ENCODE measurements at places on chromosomes 3 and 15.

DNA sequence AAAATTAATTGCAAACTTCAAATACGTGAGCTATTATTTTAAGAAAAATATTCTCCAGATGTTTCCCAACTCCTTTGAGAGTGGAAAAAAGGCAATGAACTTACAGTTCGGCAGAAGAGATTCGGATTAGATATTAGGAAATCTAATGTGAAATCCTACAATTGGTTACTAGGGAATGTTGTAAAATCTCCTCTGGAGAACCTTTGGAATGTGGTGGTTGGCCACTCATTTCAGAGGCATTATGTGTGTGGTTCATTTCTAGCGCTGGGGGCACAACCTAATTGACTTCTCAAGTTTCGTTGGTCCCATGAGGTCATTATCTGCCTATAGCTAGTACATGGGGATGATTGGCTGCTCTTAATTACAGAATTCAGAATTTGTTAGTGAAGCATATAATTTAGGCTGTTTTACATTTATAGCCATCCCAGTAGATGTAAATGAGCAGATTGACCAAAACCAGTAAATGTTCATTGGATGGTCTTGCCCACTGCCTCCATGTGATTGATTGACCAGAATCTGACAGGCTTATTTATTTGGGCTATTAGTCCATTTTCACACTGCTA is 34.6 kb upstream of the CMSS1 start:
- no peak for DNase-seq

GRCh38 chr3:185983495-185984141 is 45.8 kb upstream of the TRA2B start:
- peak; percentile 83 for DNase-seq

DNA sequence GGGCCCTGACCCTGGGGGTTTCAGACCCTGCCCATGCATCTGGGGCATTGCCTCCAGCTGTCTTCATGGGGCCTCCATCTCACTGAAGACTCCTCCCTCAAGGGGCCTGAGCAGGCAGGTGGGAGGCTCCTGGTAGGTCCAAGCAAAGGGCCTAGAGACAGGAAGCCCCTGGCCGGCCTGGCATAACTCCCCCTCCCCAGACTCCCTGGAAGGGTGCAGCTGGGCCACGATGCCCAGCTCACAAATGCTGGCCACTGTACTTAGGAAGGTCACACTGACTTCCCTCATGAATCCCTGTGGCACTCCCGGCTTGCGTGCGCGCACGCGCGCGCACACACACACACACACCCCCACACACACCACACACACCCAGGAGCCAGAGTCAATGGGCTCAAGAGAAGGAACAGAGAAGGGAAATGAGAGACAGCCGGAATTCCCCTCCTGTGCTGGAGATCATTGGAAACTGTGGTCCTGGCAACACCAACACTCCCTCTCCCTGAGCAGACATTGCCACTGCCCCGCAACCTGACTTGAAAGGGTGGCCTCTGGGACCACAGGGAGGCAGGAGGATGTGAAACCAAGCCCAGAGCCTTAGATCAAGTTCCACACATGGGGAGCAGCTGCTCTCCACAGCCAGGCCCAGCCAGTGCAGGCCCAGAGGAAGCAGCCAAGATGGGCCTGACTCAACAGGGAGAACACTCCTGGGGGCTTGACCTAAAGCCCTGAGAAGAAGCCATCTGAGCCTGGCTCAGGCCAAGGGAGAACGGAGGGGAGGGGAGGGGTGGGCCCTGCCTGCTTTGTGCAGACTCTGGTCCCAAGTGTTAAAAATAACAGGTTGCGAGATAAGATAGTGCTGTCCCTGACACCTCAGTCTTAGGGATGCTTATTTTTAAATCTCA is 69.7 kb downstream of the SCN5A start:
- peak; percentile 50 for DNase-seq

DNA sequence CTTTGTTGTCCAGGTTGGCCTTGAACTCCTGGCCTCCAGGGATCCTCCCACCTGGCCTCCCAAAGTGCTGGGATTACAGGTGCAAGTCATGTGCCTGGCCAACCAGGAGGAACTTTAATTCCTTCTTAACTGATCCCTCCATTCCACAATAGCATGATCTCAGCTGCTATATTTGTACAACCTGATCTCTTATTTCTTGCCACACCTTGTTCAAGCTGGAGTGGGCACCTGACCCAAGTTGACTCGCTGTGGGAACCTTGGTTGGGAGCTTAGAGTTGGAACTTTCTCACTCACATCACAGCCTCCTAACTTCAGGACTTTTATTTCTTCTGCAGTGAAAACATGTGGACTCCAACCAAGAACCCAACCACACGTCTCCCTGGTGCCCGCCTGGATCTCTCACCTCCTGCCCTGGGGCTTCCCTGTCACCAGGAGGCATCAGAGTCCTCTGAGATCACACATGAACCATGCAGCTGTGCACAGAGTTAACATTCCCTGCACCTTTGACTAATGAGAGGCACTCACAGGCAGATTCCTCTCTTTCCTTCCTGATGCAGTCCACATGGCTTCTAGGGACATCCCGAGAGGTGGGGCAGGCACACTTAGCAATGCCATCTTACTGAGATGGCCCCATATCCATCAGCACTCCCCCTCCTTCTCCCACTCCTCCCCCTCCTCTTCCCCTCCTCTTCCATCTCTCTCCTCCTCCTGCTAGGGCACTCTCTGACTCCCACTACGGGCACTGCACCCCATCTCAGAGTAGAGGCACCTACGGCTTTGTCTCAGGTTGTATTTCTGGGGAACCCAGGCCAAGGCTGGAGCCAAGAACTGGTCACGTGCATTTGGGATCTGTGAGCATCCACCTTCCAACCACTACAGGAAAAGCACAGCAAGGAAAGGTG is 9.7 kb upstream of the CYFIP1 start:
- no peak for DNase-seq

DNA sequence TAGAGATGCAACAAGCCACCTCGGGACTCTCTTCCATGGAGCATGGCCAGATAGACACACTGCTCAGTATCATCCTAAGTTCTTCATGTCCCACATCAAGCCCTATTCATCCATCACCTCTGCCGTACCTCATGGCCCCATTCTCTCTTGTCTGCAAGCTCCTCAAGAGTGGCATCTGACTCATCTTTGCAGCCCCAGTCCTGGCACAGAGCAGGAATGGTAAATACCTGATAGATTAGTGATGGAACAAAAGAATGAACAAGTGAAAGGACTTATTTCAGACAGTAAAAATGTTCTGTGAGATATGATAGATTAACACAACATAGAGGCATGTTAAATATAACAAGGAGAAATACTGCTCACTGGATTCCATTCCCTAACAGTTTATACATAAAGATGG is 176.4 kb downstream of the ISL2 start:
- no peak for DNase-seq

GRCh38 chr3:107959550-107960154 is 131.2 kb downstream of the CD47 start:
- DNase-seq = no peak

All from right forelimb (tissue), 1 donor.